ENCODE measurements at places on chromosomes 4 and X.

DNA sequence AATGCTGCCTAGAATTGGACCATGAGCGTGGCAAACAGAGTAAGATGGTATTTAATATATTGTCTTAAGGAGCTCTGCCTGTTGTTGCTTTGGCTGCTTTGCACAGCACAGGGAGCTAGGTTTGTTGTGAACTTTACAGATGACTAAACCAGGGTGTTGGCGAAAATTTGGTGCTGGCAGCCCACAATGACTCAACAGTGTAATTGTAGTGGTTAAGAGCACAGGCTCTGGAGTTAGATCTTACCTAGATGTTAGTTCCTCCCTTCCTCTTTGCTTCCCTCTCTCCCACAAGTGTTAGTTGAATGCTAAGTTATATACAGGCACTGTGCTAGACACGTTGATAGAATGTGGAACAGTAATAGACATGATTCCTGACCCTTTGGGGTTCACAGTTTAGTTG is 128.9 kb upstream of the TRPC5 start:
- no peak for DNase-seq

- peak; percentile 35 for DNase-seq
Measured at GRCh38 chr4:112031712-112032328, 113.4 kb upstream of the FAM241A start.

- no peak for DNase-seq
Measured at GRCh38 chr4:114512595-114513295, 85.9 kb upstream of the UGT8 start.

DNA sequence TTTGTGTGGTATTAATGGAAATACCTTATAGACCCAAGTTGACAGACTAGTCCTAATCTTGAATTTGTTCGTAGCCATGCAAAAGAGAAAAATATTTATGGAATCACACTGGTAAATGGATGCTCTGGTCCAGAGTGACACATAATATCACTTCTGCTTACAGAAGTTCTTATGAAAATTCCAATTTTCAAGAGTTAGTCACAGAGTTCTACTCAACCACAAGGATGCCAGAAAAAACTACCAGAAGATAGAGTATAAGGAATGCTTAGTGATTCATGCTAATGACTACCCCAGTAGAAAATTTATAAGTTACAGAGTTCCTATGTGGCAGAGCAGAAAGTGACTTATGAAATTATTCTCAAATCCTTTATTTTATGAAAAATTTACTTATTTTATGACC is 1384.8 kb downstream of the FAM133A start:
- DNase-seq: no peak

DNA sequence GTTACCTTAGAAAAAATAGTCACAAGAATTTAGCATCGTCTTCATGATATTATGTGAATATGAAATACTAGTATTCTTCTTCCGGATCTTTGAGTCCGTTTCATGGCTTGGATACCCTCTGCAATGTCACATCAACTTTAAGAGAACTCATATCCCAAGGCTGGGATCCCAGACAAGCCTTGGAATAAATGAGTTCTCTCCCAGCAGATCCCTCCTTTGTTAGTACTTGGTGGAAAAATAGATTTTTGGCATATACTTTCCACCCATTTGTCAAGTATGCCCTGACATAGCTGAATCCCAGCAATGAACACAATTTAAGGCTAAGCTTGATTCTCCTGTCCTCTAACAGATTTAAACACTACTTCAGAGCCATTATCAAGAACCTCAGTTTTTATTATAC is 144.5 kb downstream of the PPARGC1A start:
- no peak for DNase-seq

GRCh38 chrX:71974916-71975315 is 64.3 kb downstream of the NHSL2 start:
- no peak for DNase-seq

- no peak for DNase-seq
Measured at GRCh38 chr4:162853788-162854187, 312.9 kb downstream of the NAF1 start.

DNA sequence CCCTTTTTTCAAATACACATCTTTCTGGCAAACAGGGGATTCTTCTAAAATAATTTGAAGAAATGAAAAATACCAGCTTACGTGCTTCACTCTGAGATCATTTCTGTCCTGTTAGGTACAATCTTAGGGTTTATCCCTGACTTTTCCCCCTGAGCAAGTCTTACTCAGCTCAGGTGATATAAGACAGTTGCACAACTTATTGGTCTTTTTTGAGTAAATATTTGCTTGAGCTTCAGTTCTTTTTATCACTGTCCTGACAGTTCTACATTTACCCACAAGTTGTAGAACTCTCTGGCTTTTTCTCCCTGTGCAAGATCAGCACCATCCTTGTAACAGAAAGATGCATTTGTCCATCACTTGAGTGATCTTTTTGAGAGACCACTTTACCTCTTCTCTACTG is 84.9 kb downstream of the MID1IP1 start:
- no peak for DNase-seq

DNA sequence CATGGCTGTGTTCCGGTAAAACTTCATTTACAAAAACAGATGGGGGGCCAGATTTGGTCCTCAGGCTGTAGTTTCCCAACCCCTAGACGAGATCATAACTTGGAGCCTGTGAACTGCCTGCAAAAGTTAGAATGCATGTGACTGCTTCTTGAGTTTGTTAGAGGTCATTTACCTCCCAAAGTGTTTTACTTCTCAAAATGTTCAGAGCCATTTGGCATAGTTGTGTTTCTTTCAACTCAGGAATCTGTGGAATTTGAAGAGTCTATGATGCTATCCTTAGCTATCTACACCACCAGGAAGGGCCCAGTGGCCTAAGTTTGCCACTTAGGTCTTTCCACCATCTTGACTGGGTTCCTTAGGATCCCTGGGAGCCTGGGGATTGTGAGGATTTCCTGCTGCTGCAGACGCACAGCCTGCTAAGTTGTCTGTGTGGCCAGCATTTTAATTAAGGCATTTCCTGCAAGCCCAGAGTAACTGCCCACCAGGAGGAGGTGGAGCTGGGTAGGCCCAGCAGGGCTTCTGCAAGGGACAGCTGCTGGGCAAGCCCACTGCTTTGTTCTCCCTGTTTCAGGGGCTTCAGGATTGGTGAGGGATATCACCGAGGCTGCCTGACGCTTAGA is 53.1 kb downstream of the CCNI start:
- DNase-seq: no peak

- no peak for DNase-seq
Measured at GRCh38 chr4:45992728-45993127, 131.1 kb downstream of the GABRG1 start.

DNA sequence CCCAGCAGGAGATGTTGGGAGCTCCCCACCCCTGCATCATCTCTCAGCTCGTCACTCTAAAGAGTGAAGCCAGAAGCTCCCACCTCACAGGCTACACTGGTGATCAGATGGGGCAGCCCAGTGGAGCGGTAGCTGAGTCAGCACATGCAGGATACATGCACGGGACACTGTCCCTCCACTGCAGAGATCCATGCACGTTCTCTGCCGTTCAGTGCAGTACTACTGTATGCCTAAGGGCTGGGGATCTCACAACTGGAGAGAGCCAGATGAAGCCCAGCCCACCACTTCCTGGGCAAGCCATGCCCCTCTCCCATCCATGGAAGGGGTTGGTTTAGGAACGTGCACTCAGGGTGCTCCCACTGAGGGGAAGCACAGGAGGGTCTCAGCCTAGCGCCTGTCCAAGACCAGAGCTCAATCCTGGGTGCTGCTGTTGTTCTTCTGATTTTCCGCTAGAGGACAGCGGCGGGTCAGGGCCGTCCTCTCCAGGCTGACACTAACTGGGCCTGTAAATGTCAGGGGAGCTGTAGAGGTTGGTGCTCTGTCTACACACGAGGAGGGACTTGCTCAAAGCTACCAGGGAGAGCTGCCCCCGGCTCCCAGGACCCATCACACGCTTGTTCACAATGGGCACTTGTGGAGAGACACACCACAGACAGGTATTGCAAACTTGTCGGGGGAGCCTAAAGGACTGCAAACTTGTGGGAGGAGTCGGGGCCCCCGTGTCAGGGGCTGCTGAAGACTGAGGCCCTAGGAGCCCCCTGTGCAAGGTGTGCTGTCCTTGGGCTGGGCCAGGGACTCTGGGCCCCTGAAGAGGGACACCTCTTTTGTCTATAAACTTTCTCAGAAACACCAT is 18.2 kb upstream of the ABLIM2 start:
- peak; percentile 49 for DNase-seq

GRCh38 chr4:74996996-74997395 is 64.1 kb downstream of the PARM1 start:
- DNase-seq: no peak

GRCh38 chr4:147194604-147195003 is 248.9 kb upstream of the TTC29 start:
- DNase-seq: no peak

- peak; percentile 43 for DNase-seq
Measured at GRCh38 chr4:102687982-102688433, 72.8 kb downstream of the MANBA start.

DNA sequence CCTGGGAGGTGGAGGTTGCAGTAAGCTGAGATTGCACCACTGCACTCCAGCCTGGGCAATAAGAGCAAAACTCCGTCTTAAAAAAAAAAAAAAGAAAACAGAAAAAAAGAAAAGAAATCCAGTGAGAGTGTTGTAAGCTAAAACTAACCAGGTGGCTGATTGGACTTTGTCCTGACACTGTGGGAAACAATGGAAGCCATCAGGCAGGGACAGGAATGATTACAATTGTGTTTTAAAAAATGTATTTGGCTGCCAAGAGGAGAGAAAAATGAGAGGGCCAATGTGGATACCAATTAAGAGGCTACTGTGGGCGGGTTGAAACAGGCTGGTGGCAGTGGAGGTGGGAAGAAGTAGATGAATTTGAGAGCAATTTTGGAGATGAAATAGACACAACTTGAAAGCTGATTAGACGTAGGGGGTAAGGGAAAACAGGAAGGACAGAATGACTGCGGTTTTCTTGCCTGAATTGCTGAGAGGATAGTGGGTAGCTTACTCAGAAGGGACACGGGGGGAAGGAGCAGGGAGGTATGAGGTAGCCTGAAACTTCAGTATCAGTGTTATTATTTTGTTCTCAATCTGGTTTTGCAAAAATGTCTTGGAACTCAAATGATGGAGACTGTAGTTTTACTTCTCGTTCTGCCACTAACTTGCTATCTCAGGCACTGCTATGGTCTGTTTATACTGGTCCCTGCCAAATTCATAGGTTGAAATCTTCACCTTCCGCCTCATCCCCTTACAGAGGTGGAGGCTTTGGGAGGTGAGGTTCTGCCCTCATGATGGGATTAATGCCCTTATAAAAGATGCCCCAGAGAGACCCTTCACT is 45.6 kb upstream of the CHRNA9 start:
- DNase-seq: no peak

- DNase-seq: no peak
Measured at GRCh38 chr4:128768373-128768996, 41.0 kb upstream of the JADE1 start.

GRCh38 chr4:108586778-108587177 is 33.6 kb upstream of the RPL34 start:
- DNase-seq: no peak

DNA sequence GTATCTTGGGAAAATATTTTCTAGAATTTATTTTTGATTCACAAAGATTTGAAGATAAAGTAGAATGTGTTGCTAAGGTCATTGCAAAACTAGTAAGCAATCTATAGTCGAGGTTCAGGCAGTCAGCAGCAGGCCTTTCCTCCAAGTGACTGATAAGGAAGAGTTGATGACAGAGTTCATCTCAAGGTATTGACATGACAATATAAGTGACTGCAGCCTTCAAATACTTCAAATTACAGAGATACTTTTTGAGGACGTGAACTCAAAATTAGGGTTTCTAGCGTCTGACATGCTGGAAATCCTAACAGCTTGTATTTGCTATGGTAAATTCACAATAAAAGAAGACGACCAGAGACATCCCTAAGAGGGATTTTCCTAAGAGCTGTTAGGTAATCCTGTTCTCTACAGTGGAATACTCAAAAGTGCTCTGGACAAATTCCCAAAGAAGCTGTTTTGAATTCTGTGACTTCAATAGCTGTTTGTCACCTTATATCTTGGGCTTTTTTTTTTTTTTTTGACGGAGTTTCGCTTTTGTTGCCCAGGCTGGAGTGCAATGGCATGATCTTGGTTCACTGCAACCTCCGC is 7.4 kb downstream of the ARHGAP10 start:
- DNase-seq: no peak

DNA sequence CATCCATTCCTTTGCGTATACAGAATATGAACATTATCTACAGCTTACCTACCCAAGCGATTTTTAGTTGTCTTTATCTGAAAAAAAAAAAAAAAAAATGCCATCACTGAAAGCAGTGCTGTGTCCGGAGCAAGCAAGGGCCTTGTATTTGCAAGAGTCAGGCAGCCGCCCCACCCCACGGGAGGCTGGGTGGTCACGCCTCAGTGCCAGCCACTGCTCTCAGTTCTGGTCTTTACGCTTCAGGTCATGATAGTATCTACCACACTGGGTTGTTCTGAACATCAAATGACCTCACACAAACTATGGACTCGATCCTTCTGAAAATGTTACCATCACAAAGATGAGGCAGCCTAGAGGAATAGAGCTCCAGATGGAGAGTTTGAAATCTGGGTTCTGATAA is 62.7 kb upstream of the HELT start:
- DNase-seq: no peak

DNA sequence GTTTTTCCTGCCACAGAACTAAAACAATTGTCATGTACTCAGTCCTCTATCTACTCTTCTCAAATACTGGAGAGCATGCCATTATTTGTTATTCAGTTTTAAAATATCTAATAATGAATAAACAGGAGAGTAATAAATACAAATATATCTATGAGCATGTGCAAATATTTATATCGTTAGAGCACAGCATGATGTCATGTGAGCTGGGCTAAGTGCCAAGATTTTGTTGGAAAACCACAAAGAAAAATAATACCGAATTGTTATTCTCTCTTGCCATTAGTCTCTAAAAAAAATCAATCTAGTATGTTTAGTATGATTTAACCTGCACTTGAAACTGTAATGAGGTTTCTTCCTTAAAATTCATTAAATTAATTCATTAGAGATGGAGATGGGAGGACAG is 97.3 kb downstream of the DDX60 start:
- DNase-seq: no peak

GRCh38 chr4:109229028-109229427 is 73.4 kb downstream of the COL25A1 start:
- DNase-seq: no peak

DNA sequence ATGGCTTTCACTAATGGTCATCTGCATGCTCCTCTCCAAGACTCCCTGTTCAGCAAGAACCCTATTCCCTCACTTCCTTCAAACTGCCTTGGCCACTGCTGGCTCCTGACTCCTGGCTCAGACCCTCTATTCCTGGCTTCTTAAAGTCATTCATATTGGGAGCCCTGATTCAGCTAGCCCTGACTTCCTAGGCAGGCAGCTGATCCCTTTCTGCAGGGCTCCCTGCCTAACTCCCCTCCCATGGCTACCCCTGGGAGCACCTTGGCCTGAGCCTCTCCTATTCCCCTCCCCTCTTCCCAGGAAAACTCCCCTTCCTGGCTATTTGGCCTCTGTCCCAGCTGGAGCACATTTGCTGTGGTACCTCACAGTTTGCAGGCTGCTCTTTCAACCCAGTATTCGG is 154.9 kb upstream of the PJA1 start:
- no peak for DNase-seq

DNA sequence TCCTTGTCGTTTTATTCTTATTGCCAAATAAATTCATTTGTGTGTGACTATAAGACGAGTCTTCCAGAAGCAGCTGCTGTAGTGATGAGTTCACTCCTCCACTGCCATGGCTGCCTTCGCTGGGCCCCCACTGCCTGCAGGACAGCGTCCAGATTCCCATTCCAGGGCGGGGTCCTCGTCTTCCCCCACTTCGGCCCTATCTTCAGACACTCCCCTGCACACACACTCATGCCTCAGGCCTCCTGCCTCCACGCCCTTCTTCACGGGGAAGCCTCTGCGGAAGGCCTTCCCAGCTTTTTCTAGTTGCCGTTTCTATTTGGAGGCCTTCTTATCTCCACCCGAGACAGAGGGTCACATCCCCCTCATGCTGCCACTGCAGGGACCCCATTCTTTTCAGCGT is 80.4 kb downstream of the SHROOM2 start:
- no peak for DNase-seq

Measured in inflammatory macrophage treated with lipopolysaccharide for 1 hour (primary cell).